GM12878 (cell line): ENCODE measurements at places on chromosomes 11 and 22. TPM values are rescaled to one million over a fixed set of nuclear protein-coding genes. Genes with fewer than 3 reads are reported as not detected.

TMPRSS6 gene
- 0.19 and 0.31 TPM in 2 replicates for total RNA-seq

DNA sequence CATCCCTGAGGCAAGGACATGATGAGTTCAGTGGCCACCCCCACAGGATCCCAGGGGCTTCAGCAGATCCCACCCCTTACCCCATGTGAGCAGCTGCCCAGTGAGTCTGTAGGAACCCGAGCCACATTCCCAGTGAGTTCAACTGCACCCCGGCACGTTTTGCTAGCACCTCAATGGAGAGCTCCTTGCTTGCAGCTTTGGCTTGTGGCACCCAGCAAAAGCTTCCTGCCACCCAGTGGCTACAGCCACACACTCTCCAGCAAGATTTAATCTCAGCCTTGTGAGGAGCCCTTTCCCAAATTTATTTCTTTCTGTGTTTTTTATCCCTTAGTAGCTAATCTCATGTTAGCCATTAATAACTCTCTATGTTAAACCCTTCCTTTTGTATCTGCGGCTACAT, 4.0 kb downstream of the SAA1 start:
- no peaks in the 10 kb centered on the region for H3K27me3 ChIP-seq
- H3K36me3 ChIP-seq: no peaks in the 10 kb centered on the region
- DNase-seq: no peak
- peaks cover 10% of the 10 kb centered on the region for H3K4me1 ChIP-seq
- H3K4me3 ChIP-seq: no peak overlapping the region

DNA sequence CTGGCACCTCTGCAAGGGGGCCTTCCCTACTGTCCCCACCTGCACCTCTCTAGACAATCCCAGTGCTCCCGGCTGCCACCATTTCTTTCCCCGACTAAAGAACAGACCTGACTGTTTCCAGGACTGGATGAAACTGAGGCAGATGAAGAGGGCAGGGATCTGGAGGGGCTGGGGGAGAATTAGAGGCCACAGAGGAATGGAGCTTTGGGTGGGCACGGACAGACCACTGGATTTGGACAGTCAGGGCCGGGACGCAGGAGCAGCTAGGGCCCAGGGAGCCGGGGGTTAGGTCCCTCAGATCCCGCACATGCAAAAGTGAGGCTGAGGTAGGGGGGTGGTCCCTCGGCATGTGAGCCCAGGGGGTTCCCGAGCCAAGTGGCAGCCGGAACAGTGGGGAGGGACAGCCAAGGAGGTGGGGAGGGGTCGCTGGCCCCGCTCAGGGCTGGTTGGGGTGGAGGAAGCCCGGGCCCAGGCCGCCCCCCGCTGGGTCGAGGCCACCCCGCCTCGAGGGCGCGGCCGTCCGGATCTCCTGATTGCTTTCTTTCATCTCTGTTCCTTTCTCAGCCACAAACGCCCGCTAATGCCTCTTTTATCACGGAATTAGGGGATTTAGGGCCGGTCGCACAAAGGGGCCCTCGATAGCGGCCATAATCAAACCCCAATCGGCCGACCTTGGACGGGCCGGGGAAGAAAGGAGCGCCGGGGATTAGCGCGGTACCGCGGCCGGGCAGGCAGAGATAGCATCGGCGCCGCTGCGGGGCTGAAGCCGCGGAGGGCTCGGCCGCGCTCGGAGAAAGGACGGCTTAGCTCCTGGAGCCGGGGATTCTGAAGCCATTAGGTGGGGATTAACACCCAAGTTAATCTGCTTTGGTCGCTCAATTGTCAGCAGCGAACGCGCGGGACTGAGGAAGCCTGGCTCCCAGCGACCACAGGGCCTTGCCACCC, 9.3 kb downstream of the SLC25A1 start:
- H3K4me3 ChIP-seq: no peak overlapping the region
- H3K27me3 ChIP-seq: peaks cover 11% of the 10 kb centered on the region; the same call in 1 of the 2 replicates
- DNase-seq: no peak
- no peaks in the 10 kb centered on the region for H3K36me3 ChIP-seq

DNA sequence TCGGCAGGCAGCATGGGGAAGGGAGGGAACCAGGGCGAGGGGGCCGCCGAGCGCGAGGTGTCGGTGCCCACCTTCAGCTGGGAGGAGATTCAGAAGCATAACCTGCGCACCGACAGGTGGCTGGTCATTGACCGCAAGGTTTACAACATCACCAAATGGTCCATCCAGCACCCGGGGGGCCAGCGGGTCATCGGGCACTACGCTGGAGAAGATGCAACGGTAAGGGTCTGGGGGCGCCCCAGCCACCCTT, 204 bp downstream of the FADS2 start:
- H3K36me3 ChIP-seq: no peaks in the 10 kb centered on the region
- no peak for DNase-seq
- peak overlapping the region; percentile 100 for H3K4me3 ChIP-seq
- H3K4me1 ChIP-seq: peaks cover 20% of the 10 kb centered on the region

UBQLN3 gene
- total RNA-seq: not detected in 2 replicates

- no peak for DNase-seq
- no peaks in the 10 kb centered on the region for H3K4me1 ChIP-seq
- H3K36me3 ChIP-seq: no peaks in the 10 kb centered on the region; the same call in 1 of the 2 replicates
Observed at GRCh38 chr22:47020166-47020565, 257.7 kb downstream of the TBC1D22A start.

DNA sequence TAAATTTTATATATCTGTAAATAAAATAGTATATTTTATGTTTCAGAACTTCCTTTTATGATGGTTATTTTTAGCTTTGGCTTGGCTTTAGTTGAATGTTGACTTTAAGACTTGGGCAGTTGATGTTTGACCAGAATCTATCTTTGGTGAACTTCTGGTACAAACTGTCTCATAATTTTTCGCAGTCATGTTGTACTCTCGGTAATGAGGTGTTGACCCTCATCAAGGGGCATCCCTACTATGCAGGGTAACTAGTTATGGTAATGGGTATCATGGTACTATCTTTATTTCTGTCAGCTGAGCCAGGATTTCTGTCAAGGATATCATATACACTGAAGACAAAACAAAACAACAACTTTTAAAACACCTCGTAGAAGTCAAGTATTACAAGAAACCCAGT, 67.7 kb downstream of the NXPE2 start:
- H3K4me1 ChIP-seq: no peaks in the 10 kb centered on the region
- no peaks in the 10 kb centered on the region for H3K27me3 ChIP-seq
- H3K36me3 ChIP-seq: no peaks in the 10 kb centered on the region

NXPE2 gene
- not detected in 2 replicates for total RNA-seq
